ENCODE measurements at places on chromosomes 16 and 17. TPM values are rescaled to one million over a fixed set of nuclear protein-coding genes. Genes with fewer than 3 reads are reported as not detected.

GRCh38 chr16:81902025-81902424 is 109.2 kb downstream of the SDR42E1 start:
- DNase-seq: no peak

Gene YWHAE
- 114 TPM for total RNA-seq

DNA sequence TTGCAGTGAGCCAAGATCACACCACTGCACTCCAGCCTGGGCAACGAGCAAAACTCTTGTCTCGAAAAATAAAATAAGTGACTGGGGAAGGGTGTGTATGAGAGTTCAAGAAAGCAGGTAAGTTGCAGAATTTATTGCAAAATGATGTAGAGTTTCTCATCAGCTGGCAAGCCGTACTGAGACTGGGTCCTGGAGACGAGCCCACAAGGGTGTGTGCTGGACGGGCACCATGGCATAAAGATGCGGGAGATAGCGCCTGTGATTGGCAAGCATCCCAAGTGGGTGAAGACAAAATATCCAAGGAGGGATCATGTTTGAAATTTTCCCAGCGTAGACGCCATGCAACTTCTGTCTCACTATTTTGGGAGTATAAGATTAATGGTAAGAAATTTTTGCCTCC is 59.4 kb downstream of the WNT3 start:
- DNase-seq: no peak

DNA sequence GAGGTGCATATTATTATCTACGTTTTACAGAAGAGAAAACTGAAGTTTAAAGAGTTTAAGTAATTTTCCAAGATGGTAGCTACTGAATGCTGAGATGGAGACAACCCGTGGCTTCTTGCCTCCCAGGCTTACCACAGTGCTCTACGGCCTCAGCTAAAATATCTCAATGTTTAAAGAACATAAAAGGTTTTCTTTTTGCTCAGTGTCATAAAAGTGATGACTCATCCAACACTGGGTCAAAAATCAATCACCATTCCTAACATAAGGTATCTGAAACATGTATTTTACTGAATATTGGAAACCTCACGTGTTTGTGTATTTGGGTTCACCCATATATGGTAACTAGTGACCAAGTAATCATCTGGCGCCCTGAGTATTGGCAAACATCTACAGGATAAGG is 18.4 kb downstream of the ABCA9 start:
- no peak for DNase-seq

Gene GLP2R
- total RNA-seq: not detected

GRCh38 chr17:49819138-49819537 is 28.7 kb downstream of the TAC4 start:
- DNase-seq: no peak

- no peak for DNase-seq
These were observed 19.3 kb downstream of the ACE start for GRCh38 chr17:63496177-63496576.

Gene ZG16
- total RNA-seq: not detected

GRCh38 chr17:32356750-32357149 is 6.8 kb downstream of the ZNF207 start:
- DNase-seq: no peak

Gene APRT
- 174 TPM for total RNA-seq

Gene ARMC5
- 12.0 TPM for total RNA-seq

DNA sequence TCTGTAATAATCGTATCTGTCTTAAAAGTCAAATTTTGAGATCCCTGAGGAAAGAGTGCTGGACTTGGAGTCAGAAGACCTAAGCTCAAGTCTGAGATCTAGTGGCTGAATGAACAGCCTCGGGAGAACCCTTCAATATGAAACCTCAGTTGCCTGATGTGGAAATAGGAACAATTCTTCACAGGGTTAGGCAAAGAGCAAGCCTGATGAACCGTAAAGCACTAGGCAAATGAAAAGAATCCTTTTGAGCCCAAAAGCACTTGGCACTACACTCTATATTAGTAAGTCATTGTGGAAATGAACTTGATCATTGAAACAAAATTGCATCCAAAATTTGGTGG is 20.2 kb downstream of the TXNDC11 start:
- no peak for DNase-seq

GRCh38 chr17:4028436-4028835 is 64.2 kb upstream of the ATP2A3 start:
- no peak for DNase-seq

Gene KRT31
- total RNA-seq: not detected

- DNase-seq: no peak
These were observed 30.5 kb downstream of the ETV4 start for GRCh38 chr17:43515656-43516055.

Gene CCL8
- not detected for total RNA-seq

GRCh38 chr17:57363998-57364643 is 107.8 kb downstream of the MSI2 start:
- no peak for DNase-seq

- no peak for DNase-seq
These were observed 2.1 kb upstream of the TM4SF5 start for GRCh38 chr17:4769628-4770027.

- no peak for DNase-seq
These were observed 17.4 kb downstream of the MFSD11 start for GRCh38 chr17:76755285-76755684.

Gene PRDM7
- total RNA-seq: not detected

Gene ADAD2
- not detected for total RNA-seq

GRCh38 chr17:82649501-82650261 is 1.4 kb upstream of the WDR45B start:
- DNase-seq: no peak

GRCh38 chr16:84091460-84091859 is 25.3 kb downstream of the MBTPS1 start:
- DNase-seq: no peak

- no peak for DNase-seq
These were observed 1.5 kb downstream of the C17orf114 start for GRCh38 chr17:4800462-4801196.

Gene TOP2A
- 0.41 TPM for total RNA-seq

Gene OR1A1
- total RNA-seq: not detected

Gene RNF222
- total RNA-seq: 0.19 TPM

Gene SECTM1
- 0.18 TPM for total RNA-seq

DNA sequence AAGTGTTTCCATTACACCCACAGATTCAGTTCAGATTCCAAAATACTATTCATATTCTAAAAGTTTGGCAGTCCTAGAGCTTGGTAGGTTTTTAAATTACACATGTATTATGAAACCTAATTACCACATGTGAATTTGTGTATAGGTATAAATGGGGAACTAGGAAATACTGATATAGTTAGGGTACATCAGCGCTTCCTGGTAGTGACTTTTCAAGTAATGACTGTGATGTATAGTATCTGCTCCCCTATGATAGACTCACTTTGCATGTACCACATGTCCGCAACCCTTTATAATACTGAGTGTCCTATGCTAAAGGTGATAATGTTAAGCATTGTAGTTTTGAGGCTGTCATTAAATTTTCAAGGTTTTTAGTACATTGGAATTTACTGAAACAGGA is 22.9 kb downstream of the CDK12 start:
- DNase-seq: no peak

Gene SAMD14
- not detected for total RNA-seq

DNA sequence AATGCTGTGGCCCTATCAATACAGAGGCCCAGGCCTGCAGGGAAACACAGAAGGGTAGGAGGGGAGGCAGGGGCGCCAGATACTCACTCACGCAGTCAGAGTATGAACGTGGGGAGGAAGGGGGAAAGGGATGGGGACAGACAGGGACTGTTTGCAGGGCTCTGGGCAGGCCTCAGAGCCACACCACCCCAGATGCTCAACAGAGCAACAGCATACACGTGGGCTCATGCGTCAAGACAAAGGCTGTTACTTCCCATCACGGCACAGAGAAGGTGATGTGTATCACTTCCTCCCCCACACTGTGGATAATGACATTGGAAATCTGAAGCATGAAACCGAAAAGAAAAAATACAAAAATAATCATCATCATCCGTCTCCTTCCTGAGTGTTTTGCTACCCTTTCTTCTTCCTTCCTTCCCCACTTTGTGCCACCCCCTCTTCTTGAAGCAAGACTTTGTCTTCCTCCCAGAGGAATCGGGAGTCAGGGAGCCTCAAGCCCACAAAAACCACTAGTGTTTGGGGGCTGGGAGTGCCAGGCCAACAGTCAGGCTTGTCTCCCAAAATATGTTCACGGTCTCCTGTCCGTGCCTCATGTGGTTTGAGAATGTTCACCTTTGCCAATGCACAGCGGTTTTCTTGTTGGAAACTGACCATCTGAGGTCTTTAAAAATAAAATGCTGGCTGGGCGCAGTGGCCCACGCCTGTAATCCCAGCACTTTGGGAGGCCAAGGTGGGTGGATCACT is 20.1 kb downstream of the SLC39A11 start:
- no peak for DNase-seq

GRCh38 chr17:40017422-40018080 is 2.3 kb downstream of the CSF3 start:
- DNase-seq: peak; percentile 10

Measured in naive thymus-derived CD8-positive, alpha-beta T cell (primary cell).